Karpas-422 (cell line): ENCODE measurements at places on chromosomes 6 and 20. TPM values are rescaled to one million over a fixed set of nuclear protein-coding genes. Genes with fewer than 3 reads are reported as not detected.

FILIP1 gene
- total RNA-seq = 0.15 TPM in 1 of 2 replicates, not detected in the other

TMC2 gene
- total RNA-seq = not detected in 2 replicates

MMP24 gene
- 0.36 and 0.60 TPM in 2 replicates for total RNA-seq

DNA sequence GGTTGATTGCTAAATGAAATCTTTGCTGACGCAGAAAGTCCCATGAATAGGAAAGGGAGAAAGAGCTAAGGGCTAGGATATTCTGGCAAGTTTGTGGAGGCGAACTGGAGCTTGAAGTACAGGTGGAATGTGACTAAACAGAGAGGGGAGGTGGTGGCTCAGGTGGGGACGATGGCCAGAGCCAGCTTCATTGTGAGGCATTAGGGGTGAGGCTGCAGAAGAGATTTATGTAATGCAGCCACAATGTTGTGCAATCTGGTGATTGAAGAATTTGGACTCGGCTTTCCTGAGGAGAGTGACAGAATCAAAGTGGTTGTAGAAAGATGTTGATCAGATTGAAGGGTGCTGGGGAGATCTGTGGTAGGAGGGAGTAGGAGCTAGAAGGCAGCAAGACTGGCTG is 42.9 kb upstream of the SPACA1 start:
- DNase-seq = no peak
- H3K4me3 ChIP-seq = no peak overlapping the region
- no peak overlapping the region for H3K27ac ChIP-seq

GRCh38 chr6:114605656-114606055 is 262.8 kb upstream of the HS3ST5 start:
- H3K27ac ChIP-seq = no peak overlapping the region
- no peak overlapping the region for H3K4me3 ChIP-seq
- H3K36me3 ChIP-seq = no peaks in the 10 kb centered on the region
- H3K4me1 ChIP-seq = no peaks in the 10 kb centered on the region
- no peak for DNase-seq
- H3K27me3 ChIP-seq = no peaks in the 10 kb centered on the region

GRCh38 chr20:3045042-3045815 is 623 bp upstream of the MRPS26 start:
- peak; percentile 90 for DNase-seq
- H3K4me1 ChIP-seq = peaks cover 31% of the 10 kb centered on the region
- peak overlapping the region; percentile 88 for H3K4me3 ChIP-seq
- H3K27ac ChIP-seq = peak overlapping the region; percentile 93

- no peak overlapping the region for H3K4me3 ChIP-seq
- no peaks in the 10 kb centered on the region for H3K27me3 ChIP-seq
- no peaks in the 10 kb centered on the region for H3K4me1 ChIP-seq
Observed at GRCh38 chr20:60680554-60680953, 571.5 kb upstream of the CDH4 start.
